ENCODE measurements at places on chromosomes 2 and 18.

DNA sequence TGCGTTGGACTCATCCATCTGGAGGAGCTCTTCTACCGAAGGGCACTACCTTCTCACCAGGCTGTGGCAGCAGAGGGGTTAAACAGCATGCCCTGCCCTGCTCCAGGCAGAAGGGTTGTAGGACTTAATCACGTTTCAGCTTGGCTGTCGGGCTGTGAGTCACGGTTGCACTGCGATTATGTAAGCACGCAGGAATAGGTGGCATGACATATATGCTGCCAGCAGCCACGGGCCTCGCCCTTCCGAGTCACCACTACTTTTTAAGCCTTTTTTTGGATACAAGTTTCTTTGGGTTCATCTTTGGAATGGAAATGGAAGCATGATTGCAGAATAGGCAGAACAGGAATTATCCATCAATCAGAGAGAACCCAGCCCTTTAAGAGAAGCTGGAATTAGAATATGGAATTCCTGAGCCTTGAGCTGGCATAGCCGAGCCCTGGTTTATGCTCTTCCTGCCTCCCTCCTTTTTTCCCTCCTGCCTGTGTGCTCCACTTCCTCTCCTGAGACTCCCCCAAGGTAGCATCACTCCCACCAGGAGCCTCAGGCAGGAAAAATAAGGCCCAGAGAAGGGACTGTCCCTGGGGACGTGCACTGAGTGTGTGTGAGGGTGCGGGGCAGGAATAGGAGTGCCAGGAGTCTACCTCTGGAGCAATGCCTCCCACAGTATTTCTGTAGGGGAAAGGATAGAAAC lies 86.8 kb downstream of the SEMA4F start:
- no peak for DNase-seq

DNA sequence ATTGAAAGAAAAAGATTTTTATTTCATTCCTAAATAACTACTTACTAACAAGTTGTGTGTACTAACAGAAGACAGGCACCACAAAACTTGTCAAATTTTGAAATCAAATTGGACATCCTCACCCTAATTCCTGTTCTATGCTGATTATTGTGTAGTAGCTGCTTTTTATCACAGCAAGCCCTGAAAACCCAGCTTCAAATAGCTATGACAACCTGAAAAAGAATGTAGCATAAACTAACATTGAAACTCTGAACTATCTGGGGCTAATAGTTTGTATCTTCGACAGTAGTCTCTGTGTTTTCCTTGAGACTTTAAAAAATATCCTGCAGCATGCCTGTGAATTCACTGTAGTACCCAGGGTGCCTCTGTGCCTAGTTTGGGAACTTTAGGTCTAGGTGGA lies 122.6 kb downstream of the WDPCP start:
- DNase-seq: no peak

DNA sequence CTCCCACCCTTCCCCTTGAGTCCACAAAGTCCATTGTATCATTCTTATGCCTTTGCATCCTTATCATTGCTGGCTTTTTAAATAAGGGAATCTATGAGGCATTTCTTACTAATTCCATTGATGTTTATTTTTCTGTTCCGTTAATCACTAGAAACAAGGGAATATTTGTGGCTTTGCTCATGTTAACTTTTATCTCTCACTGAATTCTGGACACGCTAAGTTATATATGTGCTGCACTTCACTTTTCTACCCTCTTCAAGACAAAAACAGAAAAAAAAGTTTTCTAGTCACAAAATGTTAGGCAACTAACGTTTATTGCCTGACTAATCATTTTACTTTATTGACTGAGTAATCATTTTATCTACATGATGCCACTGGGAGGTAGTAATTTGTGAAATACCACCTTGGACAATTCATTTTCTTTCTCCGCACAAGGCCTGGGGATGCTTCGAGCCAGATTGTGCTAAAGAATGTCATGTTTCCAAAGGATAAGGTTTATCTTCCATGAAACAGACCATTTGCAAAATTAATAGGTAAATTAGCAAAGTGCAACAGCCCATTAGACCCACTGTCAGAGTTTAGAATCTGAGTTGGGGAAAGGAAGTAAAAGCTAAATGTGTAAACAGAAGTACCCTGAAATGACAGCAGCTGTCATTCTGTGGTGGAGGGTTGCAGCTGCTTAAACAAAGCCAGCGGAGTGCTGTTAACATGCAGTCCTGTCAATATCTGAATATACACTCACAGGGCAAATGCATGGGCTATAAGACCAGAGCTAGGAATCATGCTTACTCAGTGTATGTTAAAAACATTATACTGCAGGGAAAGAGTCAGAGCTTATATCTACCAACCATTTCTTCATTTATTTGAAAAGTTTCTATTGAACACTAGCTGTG lies 658.7 kb downstream of the CNTNAP5 start:
- no peak for DNase-seq

GRCh38 chr18:75638776-75639471 lies 211.4 kb upstream of the SMIM21 start:
- no peak for DNase-seq

- DNase-seq: no peak
These were observed 65.5 kb upstream of the CYP1B1 start for GRCh38 chr2:38141501-38141900.

GRCh38 chr18:24228667-24229041 lies 89.8 kb downstream of the CABYR start:
- no peak for DNase-seq

DNA sequence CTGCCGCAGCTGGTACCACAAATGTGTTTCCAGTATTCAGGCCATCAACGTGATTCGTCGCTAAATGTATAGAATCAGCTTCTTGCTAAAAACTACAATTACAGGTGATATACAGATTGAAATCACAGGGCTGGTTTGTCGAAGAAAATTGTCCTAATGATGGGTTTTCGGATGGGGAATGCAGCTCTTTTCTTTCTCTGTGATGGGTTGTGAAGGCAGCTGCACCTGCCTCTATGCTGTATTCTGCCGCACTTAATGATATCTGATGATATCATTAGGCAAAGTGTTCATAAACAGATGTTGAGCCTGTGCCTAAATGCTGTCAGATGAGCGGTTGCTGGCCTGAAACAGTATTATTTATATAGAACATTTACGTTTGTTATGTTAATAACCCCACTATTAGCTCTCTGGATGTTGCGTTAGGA lies 218.1 kb downstream of the ARHGAP15 start:
- DNase-seq: no peak

- DNase-seq: no peak
These were observed 280.6 kb upstream of the TFPI start for GRCh38 chr2:187834787-187835186.

GRCh38 chr2:72138011-72138881 lies 9.4 kb downstream of the CYP26B1 start:
- no peak for DNase-seq
